ENCODE measurements at places on chromosomes 4 and X.
A peak's percentile ranks its signal among the peaks of the same experiment; 100 is the strongest.

DNA sequence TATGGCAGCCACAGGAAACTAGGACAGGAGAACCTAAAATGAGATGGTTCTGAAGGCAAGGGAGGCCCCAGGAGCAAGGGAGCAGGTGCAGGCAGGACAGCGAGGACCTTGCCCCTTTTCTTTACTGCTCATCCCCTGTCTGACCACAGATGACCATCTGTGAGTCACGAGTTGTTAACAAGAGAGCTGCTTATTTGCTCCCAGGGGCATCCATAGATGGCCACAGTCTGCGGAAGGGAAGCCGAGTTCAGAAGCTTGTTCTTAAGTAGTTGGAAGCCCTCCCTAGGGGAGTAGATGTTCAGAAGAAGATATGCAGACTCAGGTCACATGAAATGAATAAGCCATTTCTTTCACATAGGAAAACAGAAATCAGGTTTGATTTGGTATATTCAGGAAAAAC lies 69.4 kb downstream of the EVC2 start:
- DNase-seq: no peak

- DNase-seq: no peak
These were observed 55.8 kb upstream of the SHOX start for GRCh38 chrX:574830-575229.

DNA sequence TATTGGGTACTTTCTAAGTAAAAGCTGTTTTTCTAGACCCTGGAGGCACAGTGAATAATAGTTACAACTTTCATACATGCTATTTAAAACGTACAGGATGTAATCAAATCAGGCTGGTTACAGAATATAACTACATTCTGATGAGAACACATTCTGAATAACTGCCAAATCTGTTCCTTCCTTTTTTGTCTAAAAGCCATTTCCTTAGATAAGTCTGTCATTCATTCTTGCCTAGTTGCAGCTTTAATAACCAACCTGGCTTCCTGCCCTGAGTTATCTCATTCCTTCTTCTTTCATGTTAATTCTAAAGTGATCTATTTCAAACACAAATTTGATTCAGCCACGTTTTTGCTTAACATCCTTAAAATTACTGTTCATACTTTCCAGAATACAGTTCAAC lies 189.7 kb upstream of the ITM2A start:
- DNase-seq: no peak

DNA sequence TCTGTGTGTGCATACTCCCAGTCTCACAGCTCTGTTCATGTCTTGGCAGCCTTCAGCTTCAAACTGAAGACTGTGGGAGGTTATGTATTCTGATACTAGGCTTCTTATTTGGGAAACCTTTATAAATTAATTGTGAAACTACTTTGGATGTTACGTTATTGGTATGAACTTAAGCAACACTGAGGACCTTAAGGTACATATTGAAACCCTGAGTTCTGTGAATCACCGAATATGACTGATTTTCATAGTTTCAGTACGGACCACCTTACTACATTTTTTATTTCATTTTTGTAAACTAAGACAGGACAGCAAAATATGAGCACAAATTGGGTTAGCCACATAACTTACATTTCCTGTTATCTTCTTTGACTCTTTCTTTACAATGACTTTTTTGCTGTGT lies 498.4 kb downstream of the PDGFC start:
- no peak for DNase-seq

- no peak for DNase-seq
These were observed 370.1 kb downstream of the PPP3CA start for GRCh38 chr4:100977274-100977673.

- no peak for DNase-seq
These were observed 255.5 kb downstream of the LDB2 start for GRCh38 chr4:16642897-16643296.

- DNase-seq: peak; percentile 82
These were observed 28.1 kb upstream of the MAN2B2 start for GRCh38 chr4:6546681-6547447.
